Astrocyte of the cerebellum (primary cell): ENCODE measurements at places on chromosomes 7 and 10.

- no peak for DNase-seq
Observed at GRCh38 chr10:124689911-124690498, 54.2 kb downstream of the FAM53B start.

DNA sequence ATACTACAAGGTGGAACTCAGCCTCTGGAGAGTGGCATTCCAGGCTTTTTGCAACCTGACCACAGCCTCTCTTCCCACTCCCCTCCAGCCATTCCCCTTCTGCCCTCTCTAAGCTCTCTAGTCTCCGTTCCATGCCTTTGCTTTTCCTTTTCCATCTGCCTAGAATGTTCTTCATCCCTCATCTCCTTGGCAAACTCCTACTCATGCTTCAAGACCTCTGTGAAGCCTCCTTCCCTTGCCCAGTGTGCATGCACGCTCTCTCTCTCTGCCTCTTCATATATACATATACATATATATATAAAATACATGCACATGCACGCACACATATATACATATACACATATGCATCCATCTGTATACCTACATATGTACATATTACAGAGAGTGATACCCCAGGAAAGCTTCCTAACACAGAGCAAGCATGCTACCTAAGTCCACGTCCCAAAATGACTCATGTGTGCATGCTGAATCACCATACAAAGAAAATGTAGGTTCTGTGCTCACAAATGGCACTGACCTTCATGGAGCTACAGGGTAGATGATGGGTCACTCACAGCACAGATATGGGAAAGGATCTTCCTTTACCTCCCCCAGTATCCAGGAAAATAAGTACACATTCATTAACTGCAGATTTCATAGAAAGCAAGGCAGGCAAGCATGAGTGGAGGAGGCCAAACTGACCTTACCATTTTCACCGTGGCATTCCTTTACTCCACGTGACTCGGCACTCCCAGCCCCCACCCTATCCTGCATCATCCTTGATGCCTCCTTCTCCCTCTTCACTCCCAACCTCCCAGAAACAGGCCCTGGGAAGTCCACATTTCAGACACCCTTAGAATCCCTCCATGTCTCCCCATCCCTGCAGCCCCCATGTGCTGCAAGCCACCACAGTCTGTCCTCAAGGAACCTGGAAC lies 238.4 kb upstream of the ZMIZ1 start:
- DNase-seq, result no peak

DNA sequence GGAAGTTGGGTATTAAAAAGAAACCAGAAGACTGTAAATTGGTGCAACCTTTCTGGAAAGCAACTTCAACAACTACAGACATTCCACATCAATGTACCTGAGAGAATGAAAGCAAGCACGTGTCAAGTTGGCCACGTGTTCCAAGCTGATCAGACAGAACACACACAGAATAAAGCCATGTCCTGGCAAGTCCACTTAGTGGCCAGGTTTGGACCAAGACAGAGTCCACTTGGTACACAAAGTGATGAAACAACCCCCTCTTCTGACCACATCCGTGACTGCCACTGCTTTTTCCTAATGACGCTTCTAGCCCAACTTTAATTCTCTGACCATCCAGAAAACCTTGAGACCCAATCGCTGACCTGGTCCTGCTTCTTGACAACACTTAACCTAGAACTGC lies 109.4 kb downstream of the ABLIM1 start:
- DNase-seq, result no peak

GRCh38 chr7:45044338-45044737 lies 44.3 kb downstream of the CCM2 start:
- no peak for DNase-seq

DNA sequence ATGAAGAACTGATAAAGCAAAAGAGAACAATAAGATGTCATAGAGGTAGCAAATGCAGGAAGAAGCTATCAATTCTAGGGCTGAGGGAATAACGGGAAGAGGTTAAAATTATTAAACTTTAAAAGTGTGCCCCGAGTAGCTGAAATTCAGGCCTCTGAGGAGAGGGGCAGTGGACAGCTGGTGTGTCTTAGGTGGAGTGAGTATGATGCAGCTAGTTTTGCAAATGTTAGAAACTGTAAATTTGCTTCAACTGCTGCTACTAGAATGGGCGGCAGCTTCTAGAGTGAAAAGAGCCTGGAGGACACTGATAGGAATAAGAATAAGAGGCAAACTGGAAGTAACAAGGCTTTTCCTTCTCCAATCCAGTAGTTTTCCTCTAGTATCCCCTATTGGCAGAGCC lies 87.3 kb downstream of the SDHAF3 start:
- DNase-seq, result no peak

DNA sequence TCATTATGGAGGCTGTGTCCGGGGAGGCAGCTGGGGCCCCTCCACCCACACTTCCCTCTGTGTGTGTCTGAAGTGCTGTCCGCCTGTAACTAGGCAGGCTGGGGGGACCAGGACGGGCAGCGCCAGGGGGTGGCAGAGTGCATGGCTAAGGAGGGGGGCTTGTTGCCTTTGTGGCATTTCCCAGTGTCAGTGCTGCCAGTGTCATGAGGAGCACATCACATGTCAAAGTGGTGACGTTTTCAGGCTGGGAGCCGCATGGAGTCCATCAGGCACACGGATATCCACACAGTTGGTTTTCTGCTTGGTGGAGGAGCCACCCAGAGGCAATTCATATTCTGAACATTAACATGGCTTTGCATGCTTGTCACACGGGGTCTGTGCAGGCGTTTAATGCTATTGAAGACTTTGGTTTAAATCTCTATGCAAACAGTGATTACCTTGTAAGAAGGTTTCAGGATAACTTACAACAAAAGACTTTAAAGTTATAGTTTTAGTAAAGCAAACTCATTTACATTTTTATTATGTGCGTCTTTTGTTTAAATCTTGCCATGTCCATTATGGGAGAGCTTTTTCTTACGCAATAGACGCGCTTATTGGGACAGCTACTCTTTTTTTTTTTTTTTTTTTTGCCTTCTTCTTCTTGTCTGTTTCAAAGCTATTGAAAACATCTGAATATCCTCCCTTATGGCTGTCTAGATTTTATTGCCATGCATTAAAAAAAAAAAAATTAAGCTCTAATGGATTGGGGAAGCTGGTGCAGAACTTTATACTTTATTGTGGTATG lies 52.9 kb downstream of the C10orf67 start:
- no peak for DNase-seq

GRCh38 chr7:144991041-144991440 lies 155.2 kb upstream of the TPK1 start:
- DNase-seq, result no peak

GRCh38 chr7:35522697-35523096 lies 172.2 kb downstream of the HERPUD2 start:
- no peak for DNase-seq

GRCh38 chr10:96414303-96414702 lies 55.5 kb upstream of the OPALIN start:
- no peak for DNase-seq

DNA sequence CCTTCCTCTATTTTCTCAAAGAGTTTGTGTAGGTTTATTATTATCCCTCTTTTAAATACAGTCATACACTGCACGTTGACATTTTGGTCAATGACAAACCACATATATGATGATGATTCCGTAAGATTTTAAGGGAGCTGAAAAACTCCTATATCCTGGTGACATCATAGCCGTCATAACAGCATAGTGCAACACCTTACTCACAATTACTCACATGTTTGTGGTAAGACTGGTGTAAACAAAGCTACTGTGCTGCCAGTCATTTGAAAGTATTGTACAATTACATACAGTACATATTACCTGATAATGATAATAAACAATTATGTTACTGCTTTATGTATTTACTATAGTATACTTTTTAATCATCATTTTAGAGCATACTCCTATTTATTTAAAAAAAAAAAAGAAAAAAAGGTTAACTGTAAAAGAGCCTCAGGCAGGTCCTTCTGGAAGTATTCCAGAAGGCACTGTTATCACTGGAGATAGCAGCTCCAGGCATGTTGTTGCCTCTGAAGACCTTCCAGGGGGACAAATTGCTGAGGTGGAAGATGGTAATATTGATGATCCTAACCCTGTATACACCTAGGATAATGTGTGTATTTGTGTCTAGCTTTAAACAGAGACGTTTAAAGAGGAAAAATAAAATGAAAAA lies 123.3 kb upstream of the CDK1 start:
- no peak for DNase-seq

DNA sequence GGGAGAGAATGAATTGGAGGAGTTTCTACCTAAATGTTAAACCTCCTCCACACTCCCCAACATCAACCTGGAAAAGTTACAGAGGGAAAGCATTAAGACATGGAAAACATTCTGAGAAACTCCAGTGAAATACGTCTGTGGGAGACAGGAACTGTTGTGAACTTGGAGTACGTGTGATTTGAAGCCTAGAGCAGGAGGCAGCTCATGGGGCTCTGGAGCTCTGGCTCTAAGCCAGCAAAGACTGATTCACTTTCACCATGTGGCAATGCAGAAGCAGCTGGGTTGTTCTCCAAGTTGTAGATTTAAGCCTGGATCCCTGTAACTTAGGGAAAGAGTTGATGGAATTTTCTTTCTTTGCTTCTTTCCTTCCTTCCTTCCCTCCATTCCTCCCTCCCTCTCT lies 503.2 kb downstream of the NRG3 start:
- peak; percentile 8 for DNase-seq

DNA sequence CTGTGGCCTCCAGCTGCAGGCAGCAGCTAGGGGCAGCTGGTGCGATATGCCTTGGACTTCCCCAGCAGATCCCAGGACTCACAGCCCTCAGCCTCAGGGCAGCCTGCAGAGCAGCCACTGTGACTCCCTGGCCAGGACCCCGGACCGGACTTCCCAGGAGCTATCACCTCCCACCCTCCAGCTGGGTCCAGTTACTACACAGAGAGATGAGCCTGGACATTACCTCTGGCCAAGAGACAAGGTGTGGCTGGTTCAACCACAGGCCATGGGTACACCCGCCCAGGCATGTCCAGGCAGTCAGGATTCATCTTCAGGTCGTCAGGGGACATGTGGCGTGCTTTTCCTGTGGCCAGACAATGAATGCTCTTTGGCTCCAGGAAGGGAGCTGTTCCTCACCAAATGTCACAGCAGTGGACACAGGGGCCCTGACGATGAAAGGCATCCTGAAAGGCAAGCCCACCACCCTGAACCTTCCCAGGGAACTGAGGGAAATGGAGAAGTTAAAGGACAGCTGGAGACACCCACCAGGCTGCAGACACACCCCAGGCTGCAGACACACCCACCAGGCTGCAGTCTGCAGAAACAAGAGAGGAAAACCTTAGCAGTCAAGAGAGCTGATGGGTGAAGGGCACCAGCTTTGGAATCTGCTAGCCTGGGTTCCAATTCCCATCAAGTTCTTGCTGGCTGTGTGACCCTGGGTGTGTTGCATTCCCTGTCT lies 25.8 kb upstream of the NANOS1 start:
- no peak for DNase-seq

DNA sequence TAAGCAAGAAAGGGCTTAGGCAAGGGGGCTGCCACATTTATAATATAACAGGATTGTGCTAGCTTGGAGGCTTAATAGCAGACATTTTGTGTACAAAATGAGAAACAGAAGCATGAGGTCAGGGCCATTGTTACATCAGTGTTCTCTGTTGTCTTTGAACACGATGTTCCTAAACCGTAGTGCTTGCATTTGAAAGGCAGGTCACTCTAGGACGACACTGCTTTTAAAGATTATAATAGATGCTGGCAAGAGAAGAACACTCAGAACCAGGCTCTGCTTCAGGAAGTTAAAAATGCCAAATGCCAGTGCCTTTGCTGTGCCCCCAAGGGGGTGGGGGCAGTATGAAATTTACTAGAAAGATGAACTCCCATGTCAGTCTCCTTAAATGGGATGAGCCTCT lies 91.1 kb downstream of the SORCS3 start:
- no peak for DNase-seq

DNA sequence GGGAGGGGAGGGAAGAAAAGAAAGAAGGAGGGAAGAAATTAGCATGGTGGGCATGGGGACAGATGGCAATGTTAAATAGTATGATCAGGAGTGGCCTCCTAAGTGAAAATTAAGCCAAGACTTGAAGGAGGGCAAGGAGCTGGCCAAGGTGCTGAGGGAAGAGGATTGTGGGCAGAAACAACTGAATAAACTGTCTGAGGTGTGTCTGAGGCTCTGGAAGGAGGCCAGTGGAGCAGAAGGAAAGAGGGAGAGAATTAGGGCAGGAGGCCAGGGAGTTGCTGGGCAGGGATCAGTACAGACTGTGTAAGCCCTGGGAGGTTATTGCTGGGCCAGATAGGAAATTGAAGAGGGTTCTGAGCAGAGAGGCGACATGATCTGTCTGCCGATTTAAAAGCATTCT lies 40.6 kb upstream of the VKORC1L1 start:
- peak; percentile 44 for DNase-seq

DNA sequence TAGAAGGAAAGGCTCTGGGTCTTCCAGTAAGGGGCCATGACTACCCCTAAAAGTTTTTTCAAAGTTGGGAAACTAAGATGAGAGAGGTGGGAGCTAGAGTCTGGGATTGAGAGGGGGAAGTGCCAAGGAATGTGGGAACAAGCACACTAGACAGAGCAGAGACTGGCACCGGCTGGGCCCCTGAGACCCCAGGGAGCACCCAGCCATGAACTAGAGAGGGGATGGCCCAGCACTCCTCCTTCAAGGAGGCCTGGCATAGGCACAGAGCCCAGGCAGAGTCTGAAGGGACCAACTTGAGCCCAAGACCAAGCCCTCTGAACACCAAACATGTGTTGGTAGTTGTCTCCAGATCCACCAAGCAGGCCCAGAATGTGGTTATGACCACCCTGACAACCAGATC lies 119.0 kb downstream of the GRID1 start:
- DNase-seq, result no peak

GRCh38 chr7:25913598-25914224 lies 238.3 kb upstream of the NFE2L3 start:
- DNase-seq, result no peak

DNA sequence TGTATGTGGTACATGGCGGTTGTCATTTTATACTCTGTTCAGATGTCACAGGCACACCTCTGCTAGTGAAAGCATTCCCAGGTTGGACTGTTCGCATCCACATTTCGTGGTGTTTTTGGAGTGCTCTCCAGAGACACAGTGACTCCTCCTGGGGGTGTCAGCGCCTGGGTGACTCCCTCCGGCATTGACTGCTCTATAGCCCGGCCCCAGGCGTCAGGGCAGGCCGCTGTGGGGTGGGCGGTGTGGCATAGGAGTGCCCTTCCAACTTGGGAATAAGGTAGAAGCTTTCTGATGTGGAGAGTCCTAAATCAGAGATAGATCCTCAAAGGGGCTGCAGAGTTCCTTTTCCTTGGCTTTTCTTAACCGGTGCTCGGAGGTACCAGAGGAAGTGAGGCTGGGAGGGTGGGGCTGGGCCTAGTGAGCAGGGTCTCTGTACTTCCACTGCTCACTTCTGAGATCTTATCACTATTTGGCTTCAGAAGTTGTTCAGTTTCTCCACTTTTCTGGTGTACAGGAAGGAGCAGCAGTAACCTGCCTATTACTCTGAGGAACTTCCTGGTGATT lies 32.3 kb downstream of the CCNY start:
- DNase-seq, result no peak

DNA sequence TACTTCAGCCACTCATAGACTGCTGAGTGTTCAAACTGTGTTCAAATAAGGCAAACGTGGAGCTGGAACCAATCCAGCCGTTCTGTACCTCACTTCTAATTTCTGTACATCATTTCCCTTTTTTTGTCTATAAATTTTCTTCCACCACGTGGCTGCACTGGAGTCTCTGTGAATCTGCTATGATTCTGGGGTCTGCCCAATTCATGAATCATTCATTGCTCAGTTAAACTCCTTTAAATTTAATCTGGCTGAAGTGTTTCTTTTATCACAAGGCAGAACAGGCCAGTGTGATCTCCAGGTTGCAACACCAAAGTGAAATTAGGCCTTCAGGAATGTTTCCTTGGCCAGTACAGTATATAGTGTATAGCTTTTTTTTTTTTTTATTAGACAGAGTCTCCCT lies 53.5 kb downstream of the DNAJC12 start:
- no peak for DNase-seq

GRCh38 chr7:37536706-37537105 lies 88.0 kb upstream of the ELMO1 start:
- DNase-seq, result no peak
